ENCODE measurements at places on chromosomes 1 and 21. TPM values are rescaled to one million over a fixed set of nuclear protein-coding genes. Genes with fewer than 3 reads are reported as not detected.

The ATP8B2 gene
- 203 TPM for total RNA-seq

DNA sequence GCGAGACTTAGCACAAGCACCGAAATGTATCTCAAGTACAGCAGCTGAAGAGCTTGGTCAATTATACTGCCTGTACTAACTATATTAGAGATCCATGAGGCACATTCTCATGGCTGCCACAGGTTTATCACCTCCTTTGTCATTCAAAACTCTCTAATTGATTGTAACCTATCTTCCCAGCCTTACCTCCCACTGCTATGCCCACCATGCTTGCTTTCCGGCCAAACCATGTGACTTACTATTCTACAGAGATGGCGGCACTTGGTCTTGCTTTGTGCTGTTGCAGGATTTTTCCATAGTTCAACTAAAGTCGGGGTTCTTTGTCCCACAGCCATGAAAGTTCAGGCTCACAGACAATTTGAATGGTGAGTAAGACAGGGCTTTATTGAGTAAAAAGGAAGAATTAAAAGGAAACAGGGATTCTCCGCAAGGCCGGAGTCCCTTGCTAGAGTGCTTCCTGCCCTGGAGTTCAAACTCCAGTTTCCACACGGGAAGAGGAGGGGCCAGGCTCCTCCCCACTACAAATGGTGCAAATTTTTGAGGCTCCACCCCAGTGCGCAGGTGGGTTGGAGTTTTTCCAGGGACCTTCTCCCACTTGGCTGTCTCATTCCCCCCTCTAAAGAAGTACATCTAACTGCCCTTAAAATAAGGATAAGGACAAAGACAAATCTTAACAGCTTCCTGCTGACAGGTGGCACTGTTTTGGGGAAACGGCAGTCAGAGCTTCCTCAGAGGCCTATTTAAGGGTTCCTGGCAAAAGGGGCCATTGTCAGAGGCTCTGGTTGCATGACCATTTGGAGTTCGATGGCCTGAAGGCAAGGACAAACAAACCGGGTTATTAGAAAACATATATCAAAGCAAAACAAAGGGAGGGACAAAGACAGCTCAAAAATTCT, 28.7 kb downstream of the FMO2 start:
- DNase-seq: no peak

The MIER1 gene
- 38.1 TPM for total RNA-seq

- DNase-seq: no peak
Observed at GRCh38 chr1:20871419-20871818, 84.3 kb upstream of the HP1BP3 start.

DNA sequence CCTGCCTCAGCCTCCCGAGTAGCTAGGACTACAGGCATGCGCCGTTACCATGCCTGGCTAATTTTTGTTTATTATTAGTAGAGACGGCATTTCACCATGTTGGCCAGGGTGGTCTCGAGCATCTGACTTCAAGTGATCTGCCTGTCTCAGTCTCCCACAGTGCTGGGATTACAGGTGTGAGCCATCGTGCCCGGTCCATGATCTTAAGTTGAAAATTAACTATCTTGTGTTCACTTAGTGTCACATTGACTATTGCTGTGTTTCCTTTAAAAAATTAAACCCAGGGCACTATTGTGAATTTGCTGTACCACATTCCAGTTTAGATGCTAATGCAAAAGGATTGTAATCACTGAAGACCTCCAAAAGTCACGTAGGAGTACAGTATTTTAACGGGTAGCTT, 14.1 kb downstream of the CMPK1 start:
- no peak for DNase-seq

DNA sequence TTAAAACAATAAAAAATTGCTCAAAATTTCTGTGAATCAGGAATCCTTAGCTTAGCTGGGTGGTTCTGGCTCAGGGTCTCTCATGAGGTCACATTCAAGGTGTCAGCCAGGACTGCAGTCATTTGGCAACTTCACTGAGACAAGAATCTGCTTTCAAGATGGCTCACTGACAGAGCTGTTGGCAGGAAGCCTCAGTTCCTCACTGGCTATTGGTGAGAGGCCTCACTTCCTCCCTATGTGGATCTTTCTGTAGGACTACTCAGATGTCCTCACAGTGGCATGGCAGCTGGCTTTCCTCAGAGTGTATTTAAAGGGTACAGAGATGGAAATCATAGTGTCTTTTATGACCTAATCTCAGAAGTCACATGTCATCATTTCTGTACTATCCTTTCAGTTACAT, 785.7 kb downstream of the ADGRL2 start:
- no peak for DNase-seq

The LHX4 gene
- total RNA-seq: not detected
